ENCODE measurements at places on chromosomes 1 and 21.

GRCh38 chr1:212792396-212792908 is 758 bp downstream of the TATDN3 start:
- no peak for DNase-seq

GRCh38 chr1:156703741-156704140 is 1.6 kb downstream of the CRABP2 start:
- no peak for DNase-seq

DNA sequence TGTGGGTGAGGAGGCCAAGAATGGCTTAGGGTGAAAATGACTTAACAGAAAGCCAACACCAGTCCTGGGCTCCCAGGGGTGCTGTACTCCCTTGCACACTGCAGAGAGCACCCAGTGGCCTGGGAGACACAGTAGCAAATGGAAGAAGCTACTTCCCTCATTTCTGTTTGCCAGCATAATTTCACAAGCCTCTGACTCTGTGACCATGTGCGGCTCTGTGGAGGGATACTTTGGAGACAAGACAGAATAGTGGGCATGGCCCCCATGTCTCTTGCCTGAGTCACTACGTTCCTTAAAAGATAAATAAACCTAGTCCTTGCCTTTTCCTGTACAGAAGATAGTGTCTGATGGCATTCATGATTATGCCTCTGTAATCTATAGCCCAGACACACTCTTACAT is 38.1 kb downstream of the TRIM62 start:
- no peak for DNase-seq

DNA sequence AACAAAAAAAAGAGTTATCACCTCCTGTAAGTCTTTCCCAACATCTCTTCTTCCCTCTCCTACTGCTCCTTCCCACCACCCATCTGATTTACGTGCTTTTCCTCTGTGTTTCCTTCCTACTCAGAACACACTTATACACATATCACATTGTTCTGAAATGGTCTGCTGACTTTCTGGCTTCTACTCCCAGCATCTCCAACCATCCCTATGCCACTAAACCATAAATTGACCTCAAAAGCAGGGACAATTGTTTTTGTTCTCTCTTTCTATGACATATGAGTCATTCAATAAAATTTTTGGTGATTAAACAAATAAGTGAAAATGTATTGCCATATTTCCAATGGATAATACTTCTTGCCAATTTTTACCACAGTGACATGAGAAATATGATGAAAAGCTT is 8.2 kb downstream of the GOLPH3L start:
- DNase-seq = no peak

- no peak for DNase-seq
Measured at GRCh38 chr1:58722967-58723366, 23.1 kb upstream of the MYSM1 start.

- no peak for DNase-seq
Measured at GRCh38 chr1:36849956-36850355, 184.4 kb downstream of the GRIK3 start.

DNA sequence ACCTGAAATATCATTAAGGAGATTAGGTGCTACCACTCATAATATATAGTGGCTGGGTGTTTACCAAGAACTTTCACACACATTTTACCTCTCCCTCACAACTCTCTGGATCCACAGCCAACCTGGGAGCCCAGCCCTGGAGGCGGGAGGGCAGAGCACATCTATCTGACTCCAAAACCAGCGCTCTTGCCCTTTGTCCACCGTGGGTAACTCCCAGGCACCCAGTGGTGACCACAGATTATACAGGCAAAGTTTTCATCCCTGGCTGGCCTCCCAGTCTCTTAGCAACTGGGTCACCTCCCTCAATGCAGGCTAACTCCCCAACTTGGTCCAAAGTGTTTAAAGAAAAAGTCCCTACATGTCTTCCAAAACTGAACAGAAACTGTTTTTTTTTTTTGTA is 2.4 kb downstream of the PAQR7 start:
- DNase-seq = no peak

GRCh38 chr1:155847823-155848529 is 9.0 kb downstream of the GON4L start:
- no peak for DNase-seq

DNA sequence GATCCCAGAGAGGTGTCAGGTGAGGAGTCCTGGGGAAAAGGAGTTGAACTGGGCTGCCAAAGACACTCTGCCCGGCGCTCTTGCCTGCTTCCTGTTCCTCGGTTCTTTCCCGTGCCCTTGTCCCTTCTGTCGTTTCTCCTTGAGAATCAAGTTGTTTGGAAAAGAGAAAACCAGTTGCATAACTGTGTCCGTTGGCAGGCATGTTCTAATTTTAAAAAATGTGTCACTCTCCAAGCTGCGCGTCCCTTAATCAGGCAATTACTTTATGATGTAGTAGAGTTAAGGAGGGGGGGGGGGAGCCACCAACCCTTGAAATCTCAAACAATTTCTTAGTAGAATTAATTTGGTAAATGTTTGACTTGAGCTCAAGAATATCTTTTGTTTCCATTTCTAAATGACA is 105.9 kb upstream of the IGSF21 start:
- no peak for DNase-seq

GRCh38 chr1:12658531-12659453 is 14.9 kb downstream of the AADACL4 start:
- peak; percentile 63 for DNase-seq

DNA sequence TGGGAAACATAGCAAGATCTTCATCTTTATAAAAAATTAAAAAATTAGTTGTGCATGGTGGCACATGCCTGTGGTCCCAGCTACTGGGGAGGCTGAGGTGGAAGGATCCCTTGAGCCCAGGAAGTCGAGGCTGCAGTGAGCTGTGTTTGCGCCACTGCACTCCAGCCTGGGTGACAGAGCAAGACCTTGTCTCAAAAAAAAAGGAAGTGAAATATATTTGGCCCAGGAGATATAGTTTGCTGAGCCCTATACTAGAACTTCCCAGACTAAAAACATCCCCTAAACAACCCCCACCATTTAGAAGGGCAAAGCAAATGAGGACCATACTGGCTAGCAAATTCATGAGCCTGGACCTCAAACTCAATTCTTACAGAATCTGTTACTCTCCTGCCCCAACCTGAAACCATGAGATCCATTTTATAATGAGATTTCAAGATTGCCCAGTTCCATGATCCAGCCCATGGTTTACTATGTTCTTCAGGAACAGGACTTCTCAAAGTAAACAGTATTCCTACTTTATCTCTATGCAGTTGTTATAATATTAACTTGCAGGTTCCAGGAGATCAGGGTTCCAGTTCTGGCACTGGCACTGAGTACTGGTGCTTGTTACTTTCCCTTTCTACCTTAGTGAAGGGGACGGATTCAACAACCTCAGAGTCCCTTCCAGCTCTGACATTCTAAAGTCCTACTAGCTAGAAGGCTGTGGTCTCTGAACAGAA is 48.9 kb upstream of the TADA1 start:
- DNase-seq = no peak

DNA sequence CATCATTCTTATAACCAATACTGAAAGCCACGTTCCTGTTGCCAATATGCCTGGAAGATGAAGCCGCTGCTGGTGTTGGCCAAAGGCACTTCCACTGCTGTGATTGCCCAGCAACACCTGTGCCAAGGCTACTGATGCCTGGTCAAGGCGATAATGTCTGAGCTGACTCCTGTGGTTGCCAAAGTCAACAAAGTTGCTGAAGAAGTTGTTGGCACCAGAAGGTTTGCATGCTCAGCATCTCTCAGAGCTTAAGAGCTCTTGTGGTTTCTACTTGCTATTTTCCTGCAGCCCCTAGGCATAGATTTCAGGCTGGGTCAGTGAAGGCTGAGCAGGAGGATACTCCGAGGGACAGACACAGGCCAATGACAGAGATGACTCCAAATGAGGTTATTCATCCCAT is 63.4 kb upstream of the RAB3GAP2 start:
- DNase-seq = no peak

GRCh38 chr1:147434921-147435320 is 106.4 kb upstream of the BCL9 start:
- DNase-seq = no peak

DNA sequence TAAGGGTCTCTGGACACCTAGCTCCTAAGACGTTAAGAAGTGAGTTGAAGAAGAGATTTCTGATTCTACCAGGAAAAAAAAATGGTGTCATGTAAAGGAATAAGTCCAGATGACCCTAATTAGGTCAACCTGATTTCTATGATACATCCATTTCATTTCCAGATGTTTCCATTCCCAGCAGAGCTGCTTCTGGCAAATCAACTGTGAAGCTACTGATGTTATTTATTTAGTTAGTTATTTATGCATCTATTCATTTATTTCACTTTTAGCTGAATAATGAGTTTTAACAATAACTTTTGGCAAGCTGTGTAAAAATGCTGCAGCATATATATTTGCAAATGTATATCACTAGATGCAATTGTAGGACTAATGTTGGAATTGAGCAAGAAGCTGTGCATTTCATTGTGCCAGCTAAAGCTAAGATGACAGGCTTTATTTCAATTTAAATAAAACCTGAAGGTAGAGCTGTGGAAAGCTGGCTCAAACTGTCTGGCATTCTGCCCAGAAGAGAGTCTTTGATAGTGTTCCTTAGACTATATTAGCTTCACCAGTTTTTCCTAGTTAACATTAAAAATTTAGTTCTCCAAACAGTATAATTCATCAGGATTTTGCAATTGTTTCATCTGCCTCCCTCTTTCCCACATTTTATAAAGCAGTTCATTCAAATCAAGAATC is 1164.4 kb upstream of the ADGRL4 start:
- no peak for DNase-seq

DNA sequence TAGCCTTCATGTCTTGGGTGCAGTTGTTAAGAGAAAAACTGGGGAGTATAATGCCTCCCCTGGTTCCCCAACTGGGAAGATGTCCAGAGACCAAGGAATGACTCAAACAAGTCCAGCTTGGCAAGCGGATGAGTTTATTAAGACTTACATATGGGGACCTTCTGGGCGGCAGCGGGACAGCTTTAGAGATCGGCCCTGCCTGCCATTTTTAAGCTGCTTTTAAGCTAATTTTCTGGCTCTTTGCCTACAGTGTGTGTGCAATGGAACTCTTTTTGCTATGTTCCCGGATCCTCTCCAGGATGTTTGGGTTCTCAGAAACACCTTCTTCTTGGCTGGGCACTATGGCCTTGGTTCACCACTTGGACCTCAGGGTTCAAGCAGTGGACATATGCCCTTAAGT is 99.5 kb downstream of the RYR2 start:
- no peak for DNase-seq

DNA sequence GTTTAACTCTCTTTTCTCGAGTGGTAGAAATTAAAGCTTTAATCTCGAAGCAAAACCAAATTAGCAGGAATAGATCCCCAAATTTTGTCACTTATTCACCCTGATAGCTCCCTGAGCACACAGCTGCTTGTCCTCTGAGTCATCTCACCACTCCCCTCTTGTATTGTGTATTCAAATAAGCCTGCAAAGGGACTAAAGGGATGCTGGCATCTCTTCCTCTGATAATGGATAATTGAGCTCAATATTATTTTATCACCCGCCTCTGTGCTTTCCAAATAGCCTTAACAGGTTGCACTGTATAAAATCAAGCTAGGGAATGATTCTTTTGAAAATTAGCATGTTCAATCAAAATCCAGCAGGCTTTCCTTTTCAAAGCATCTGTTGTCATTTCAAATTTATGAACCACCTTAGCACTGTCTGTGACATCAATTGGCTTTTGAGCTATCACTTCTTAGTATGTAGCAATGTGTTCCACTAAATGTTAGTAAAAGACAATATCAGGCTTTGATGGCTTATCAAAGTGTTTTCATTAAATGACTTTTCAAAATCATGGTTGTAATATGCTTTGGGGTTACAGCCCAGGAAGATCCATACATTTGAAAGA is 561.6 kb downstream of the PLA2G4A start:
- no peak for DNase-seq

DNA sequence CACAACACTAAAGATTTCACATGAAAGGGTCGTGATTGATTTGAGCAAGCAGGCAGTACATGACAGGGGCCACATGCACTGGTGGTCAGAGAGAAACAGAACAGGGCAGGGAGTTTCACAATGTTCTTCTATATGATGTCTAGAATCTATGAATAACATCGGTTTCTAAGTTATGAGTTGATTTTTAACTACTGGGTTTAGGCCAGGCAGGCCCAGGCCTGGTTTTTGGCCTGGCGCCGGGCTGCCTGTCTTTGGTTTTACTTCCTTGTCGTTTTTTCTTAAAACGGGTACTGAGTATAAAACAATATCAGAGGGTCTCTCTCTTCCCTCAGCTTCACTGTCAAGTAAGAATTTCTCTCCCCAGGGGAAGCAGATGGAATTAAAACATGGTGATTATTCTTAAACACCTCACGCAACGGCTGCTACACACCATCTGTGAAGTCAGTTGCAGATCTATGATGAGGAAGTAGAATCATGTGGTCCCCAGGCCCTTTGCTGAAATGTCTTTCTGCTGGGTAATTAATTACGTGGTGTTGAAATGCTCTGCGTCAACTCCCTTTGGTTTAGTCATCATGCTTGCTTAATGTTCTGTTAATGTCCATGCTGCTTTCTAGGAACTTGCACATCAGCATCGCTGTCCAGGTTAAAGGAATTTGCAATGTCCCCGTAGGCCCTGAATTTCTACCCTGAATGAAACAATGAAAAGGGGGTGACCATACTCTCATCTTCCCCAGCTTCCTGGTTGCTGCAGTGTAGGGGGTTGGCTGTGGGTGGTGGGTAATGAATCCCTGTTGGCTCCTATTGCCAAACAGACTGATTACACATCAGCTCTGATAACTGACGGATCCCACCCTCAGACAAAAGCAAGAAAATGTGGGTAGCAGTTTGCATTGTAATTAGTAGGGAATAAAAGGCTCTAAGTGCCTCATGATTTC is 70.3 kb downstream of the SERINC2 start:
- DNase-seq = no peak

DNA sequence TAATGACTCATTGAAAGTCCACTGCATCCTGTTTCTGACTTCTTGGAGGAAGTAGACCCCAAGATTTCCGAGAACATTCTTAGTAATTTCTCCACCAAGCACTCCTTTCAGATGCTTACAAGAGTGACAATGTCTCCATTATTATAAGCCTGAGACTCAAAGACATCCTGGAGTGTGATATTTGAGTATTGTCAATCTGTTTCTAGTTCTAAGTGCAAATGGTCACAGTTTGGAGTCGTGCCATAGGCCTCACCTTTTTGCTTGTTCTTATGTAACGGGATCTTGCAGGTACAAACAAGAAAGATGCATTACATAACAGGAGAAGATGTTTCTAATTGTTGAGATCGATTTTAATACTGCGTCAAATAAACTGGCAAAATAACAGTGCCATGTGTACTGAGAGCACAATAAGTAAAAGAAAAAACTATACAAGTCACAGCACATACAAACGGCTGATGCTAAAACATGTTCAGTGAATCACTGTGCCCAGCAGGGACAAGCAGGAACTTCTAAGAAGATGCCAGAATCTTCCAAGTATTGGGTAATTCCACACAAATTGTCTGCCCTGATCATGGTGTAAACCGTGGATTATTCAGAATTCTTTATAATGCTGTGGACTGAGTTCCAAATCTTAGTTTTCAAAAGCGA is 54.1 kb downstream of the CD2 start:
- DNase-seq = no peak

GRCh38 chr1:41161846-41162245 is 80.3 kb downstream of the SCMH1 start:
- DNase-seq = no peak

GRCh38 chr1:115989699-115990098 is 13.4 kb downstream of the SLC22A15 start:
- DNase-seq = no peak

Measured in stimulated activated CD4-positive, alpha-beta T cell treated with anti-CD3 and anti-CD28 coated beads, Interleukin-15, amount 100 ng/mL, for 48 hours (primary cell).